Stimulated activated CD8-positive, alpha-beta memory T cell treated with anti-CD3 and anti-CD28 coated beads, Interleukin-15, amount 100 ng/mL, for 24 hours (primary cell): ENCODE measurements at places on chromosomes 13 and 19.

- DNase-seq, result no peak
Measured at GRCh38 chr19:10189616-10190015, 5.1 kb downstream of the DNMT1 start.

DNA sequence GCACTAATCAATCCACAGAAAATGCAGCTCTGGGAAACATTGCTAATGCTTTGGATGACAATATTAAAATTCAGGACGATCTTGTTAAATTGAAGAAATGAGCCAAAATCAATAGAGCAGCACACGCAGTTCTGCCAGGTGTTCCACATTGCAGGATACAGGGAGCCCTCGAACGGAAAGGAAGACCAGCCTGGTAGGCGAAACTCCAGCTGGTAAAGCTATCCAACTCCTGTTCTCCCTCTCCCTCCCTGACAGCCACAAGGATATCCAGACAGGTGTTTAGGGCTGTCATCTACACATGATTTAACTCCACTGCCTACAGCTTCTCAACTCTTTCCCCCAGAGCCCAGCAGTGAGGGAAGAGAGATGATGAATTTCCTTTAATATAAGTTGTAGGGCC is 67.7 kb downstream of the EPSTI1 start:
- DNase-seq, result no peak

GRCh38 chr13:37560526-37560925 is 38.0 kb downstream of the POSTN start:
- no peak for DNase-seq

DNA sequence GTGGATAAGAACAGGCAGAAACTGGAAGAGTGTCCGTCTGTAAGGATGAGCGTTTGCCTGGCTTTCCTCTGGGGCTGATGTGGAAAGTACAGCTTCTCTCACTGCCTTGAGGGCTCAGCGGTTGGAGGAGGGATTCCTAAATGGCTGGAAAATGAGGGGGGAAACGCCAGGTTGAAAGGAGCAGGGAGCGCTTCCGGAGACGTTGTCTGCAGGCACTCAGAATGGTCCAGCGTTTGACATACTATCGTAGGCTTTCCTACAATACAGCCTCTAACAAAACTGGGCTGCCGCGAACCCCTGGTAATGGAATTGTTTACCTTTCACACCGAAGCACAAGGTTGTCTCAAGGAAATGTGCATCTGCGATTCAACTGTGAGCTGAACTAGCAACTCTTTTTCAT is 39.9 kb downstream of the MRPL57 start:
- no peak for DNase-seq

DNA sequence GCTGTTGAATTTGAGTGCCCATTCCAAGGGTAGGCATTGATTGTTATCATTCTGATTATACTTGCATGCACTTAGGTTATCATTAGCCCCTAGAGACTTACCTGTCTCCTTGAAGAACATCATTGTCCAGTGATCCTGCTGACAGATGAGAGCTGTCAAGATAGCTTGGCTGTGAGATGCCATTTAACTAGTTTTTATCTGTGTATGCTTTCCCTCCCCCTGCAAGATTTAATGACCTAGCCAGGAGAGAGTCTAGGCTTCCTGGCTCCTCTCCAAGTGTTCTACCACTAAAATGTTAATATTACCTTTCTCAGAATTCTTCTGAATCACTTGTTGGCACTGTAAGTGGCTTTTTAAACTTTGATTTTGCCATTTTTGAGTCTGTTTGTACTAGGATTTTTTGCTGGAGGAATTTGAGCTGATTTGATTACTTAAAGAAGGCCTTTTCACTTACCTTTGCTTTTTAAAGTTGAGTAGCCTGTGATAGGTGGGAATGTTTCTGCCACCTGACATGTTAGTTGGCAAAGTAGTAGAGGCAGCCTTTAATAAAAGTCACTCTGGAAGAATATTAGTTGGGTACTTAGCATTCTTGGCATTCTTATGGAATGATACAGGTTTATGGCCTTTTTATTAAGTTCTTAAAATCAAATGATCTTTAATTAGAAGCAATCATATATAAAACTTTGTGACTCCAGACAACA is 41.1 kb downstream of the ARHGAP35 start:
- DNase-seq, result no peak

GRCh38 chr13:93558637-93559036 is 332.0 kb downstream of the GPC6 start:
- no peak for DNase-seq

GRCh38 chr19:45476304-45476703 is 8.5 kb downstream of the FOSB start:
- DNase-seq, result no peak

GRCh38 chr19:40420766-40421765 is 4.7 kb downstream of the SERTAD1 start:
- DNase-seq, result no peak

- DNase-seq, result no peak
Measured at GRCh38 chr19:1807695-1808394, 4.2 kb downstream of the ATP8B3 start.

- DNase-seq, result no peak
Measured at GRCh38 chr19:32287811-32288227, 57.6 kb upstream of the ZNF507 start.

DNA sequence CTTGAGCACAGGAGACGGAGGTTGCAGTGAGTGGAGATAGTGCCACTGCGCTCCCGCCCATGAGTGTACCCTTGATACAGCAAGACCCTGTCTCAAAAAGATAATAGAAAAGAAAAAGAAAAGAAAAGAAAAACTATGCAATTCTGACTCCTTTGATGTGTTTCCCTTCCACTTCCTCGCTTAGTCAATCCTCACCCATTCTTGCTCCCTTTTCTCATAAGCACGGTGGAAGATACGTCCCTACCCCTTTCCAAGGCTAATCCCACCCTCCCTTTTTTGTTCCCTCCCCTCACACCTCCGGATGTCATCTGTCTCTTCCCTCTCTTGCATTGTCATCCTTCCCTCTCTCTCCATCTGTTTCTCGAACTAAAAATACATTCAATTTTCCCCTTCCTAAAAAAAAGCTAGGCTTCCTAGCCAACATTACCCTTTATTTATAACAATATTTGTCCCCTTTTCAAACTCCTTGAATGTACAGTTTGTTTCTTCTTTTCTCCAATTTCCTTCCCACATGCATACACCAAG is 40.5 kb upstream of the ITM2B start:
- DNase-seq, result no peak

DNA sequence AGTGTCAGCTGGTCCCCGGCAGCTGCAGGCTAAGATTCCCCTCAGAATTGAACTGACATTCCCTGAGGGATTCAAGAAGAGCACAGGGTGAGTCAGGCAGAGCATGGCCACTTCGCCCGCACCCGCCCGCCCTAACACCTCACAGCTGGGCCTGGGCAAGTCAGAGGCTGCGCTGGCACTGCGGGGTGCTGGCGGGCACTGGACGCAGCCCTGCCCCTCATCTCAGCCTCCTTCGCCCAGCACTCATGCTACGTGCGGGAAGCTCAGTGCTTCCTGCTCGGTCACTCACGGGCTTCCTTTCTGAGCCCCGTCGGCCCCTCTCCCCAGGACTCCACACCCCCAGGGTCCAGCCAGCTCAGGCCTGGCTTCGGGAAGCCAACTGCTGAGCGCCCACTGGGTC is 56.9 kb downstream of the MLLT1 start:
- no peak for DNase-seq

GRCh38 chr19:2097203-2097885 is 629 bp downstream of the IZUMO4 start:
- no peak for DNase-seq

- peak; percentile 69 for DNase-seq
Measured at GRCh38 chr19:56671613-56671994, at the start of gene ZNF835. TSS of gene ZNF835 (minus strand) at chr19:56671757. CDS start at chr19:56665198, 6,559 bp downstream.

DNA sequence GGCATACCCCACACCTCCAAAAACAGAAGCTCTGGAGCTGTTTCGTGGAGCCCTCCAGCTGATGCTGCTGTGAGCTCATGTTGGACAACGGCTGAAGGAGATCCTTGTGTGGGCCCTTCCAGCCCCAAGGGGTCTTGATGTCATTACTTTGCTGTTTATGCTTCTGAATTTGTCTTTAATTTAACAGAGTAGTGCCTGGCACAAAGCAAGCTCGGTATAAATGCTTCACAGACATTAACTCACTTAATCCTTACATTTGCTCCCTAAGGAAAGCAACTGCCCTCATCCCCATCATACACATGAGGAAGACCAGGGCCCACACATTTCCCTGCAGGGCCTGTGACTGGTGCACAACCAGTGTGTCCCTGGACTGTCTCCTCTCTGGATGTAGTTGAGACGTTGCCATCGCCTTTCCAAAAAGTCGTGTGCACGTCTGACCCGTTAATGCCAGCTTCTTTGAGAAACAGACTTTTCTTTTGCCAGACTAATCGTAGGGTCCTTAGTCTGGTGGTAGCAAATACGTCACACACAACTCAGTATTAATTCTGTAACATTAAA is 7.6 kb downstream of the COL4A1 start:
- DNase-seq, result no peak

- no peak for DNase-seq
Measured at GRCh38 chr19:51712461-51713081, 11.2 kb downstream of the HAS1 start.

- no peak for DNase-seq
Measured at GRCh38 chr13:77521194-77521593, 14.3 kb upstream of the SCEL start.

DNA sequence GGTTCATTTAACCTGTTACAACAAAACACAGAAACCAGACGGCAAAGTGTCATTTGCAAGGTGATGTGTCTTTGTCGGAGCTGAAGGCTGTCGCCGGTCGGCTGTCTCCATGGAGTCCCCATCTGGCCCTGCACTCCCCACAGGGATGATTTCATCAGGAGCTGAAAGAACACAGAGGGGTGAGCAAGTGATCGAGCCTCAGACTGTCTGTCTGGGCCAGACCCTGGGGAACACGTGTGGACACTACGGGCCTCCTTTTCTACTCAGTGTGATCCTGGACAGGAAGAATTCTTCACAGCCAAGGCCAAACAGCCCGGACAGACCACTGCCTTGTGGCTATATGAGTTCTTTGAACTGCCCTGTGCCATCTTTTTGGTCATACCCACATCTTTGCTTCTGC is 85.1 kb downstream of the RNASEH2B start:
- no peak for DNase-seq

GRCh38 chr13:81051873-81052272 is 710.9 kb upstream of the SPRY2 start:
- no peak for DNase-seq
